ENCODE measurements at places on chromosomes 11 and 22. TPM values are rescaled to one million over a fixed set of nuclear protein-coding genes. Genes with fewer than 3 reads are reported as not detected.

The TCN2 gene
- total RNA-seq, result 73.6 TPM

The SELENOM gene
- total RNA-seq, result 10.4 TPM

The TEAD1 gene
- total RNA-seq, result 94.4 TPM

The UPB1 gene
- total RNA-seq, result not detected

The GALNT18 gene
- 10.9 TPM for total RNA-seq

GRCh38 chr11:59200423-59200746 is 12.3 kb downstream of the MPEG1 start:
- peaks cover 66% of the 10 kb centered on the region for H3K36me3 ChIP-seq
- H3K27me3 ChIP-seq, result no peaks in the 10 kb centered on the region
- H3K4me3 ChIP-seq, result no peak overlapping the region

DNA sequence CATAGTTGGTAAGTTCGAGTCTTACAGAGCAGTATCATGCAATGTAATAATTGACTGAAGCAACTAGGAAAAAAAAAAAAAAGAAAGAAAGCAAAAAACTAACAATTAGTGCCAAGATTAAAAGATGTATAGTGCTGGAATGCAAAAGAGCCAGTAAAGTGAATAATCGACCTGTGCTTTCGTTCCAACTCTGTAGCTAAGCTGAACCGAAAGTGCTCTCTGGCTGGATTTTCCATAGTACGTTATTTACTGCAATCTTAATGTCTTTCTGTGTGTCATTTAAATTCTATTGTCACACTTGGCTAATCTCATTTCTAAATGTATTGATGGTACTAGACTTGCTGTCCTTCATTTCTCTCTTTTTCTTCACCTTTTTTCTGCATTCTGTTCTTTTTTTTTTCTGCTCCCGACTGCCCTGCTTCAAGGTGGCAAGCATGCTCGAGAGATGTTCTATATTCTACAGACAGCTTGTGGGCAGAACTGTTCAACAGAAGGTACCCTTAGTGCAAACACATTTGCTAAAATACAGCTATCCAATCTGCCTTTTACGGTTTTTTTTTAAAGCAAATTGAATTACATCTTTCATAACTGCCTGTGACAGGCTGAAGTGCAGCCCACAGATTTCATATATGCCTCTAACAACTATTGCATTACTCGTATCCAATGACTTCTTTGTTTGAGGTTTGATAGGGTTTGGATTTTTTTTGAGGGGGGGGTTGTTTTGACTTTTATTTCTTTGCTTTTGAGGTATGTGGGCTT is 204.2 kb upstream of the MTNR1B start:
- DNase-seq, result no peak
- no peaks in the 10 kb centered on the region for H3K4me1 ChIP-seq
- H3K27ac ChIP-seq, result no peak overlapping the region
- H3K36me3 ChIP-seq, result no peaks in the 10 kb centered on the region
- no peak overlapping the region for H3K4me3 ChIP-seq

DNA sequence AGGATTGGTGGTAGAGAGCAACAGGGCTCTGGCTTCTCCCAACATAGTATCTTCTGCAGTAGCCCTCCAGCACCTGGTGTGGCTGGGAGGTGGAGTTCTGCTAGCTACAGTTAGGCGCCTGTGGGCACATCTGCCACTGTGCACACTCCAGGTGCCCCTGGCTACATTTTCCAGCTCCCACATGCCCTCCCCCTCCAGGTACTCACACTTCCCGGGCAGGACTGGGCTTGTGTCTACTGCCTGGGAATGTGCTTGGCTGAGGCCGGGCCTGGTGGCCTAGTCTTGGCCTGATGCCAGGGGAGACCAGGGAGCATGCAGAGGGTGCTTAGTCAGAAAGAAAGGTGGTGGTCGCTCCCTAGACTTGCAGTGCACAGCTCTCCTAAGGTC is 15.8 kb downstream of the PHLDB1 start:
- H3K27ac ChIP-seq, result peak overlapping the region; percentile 27
- H3K4me3 ChIP-seq, result no peak overlapping the region
- no peak for DNase-seq
- H3K36me3 ChIP-seq, result peaks cover 19% of the 10 kb centered on the region

DNA sequence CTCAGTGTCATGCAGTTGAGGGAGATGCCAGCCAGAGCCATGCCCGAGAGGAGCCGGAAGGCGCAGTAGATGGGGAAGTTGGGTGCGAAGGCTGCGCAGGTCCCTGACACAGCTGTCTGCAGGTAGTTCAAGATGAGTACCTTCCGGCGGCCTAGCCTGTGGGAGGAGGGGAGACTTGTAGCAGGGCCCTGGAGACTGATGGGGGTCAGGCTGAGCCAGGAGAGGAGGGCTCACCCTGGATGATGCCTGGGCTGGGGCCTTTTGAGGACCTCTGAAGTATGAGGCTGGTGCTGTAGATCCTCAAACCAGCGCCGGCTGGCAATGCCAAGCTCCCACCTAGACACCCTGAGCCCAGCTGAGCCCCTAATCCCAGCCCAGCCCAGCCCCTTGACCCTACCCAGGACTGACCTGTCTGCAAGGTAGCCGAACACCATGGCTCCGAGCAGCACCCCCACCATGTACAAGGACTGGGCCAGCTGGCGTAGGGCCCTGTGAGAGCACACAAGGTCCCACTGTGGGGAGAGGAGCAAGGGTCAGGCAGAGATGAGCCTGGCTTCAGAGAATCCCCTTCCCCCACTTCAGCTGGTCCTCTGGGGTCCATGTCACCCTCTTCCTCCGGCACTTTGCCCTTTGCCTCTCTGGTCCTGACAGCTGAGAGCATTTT is 1.1 kb downstream of the SLC22A6 start:
- DNase-seq, result no peak
- H3K4me3 ChIP-seq, result no peak overlapping the region
- H3K27me3 ChIP-seq, result no peaks in the 10 kb centered on the region
- no peaks in the 10 kb centered on the region for H3K36me3 ChIP-seq
- H3K4me1 ChIP-seq, result no peaks in the 10 kb centered on the region

DNA sequence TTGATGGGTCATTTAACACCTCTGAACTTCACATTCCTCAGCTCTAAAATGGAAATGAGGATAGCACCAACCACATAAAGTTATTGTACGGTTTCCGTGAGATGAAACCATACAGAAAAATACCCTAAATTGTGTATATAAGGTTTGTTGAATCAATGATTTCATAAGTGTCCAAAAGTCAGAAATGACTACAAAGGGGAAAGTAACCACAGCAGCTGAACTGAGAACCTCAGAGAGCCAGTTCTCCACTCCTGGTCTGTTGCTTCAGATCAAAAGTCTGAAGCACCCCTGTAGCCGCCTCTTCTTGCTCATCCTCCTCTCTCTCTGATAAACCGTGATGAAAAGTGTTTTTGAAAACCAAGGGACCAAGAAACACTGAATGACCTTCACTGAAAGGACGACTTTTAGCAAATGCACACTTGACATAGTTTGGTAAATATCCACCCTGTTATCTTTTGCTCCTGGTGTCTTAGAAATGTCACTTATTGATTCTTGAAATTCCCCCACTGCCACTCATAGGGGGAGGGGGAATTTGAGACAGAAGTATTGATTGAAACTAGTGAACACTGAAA is 194.5 kb downstream of the NAV2 start:
- no peak overlapping the region for H3K27ac ChIP-seq
- no peak for DNase-seq
- no peaks in the 10 kb centered on the region for H3K27me3 ChIP-seq
- H3K4me1 ChIP-seq, result no peaks in the 10 kb centered on the region

GRCh38 chr11:12017865-12018453 is 9.5 kb upstream of the DKK3 start:
- H3K27ac ChIP-seq, result no peak overlapping the region
- H3K4me1 ChIP-seq, result peaks cover 9% of the 10 kb centered on the region
- H3K36me3 ChIP-seq, result no peaks in the 10 kb centered on the region
- no peak overlapping the region for H3K4me3 ChIP-seq

DNA sequence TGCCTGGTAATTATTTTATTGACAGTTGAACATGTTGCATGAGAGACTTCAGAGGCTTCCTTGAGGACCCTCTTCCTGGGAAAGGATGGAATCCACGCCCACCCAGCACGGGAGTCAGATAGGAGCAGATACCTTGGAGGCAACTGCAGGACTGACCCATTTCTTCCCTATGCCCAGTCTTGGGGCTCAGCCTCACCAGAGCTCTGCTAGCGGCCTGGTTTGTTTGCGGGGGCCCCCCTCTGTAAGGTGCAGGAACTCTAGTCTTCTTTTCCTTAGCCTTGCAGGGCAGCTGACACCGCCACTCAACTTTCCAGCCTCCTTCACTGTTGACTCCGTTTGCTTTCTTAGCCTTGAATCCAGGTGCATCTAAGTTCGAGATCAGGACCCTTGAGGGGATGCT is 1032.8 kb downstream of the BRD1 start:
- no peak overlapping the region for H3K4me3 ChIP-seq
- DNase-seq, result no peak
- H3K36me3 ChIP-seq, result no peaks in the 10 kb centered on the region
- H3K4me1 ChIP-seq, result peaks cover 6% of the 10 kb centered on the region
- no peaks in the 10 kb centered on the region for H3K27me3 ChIP-seq

DNA sequence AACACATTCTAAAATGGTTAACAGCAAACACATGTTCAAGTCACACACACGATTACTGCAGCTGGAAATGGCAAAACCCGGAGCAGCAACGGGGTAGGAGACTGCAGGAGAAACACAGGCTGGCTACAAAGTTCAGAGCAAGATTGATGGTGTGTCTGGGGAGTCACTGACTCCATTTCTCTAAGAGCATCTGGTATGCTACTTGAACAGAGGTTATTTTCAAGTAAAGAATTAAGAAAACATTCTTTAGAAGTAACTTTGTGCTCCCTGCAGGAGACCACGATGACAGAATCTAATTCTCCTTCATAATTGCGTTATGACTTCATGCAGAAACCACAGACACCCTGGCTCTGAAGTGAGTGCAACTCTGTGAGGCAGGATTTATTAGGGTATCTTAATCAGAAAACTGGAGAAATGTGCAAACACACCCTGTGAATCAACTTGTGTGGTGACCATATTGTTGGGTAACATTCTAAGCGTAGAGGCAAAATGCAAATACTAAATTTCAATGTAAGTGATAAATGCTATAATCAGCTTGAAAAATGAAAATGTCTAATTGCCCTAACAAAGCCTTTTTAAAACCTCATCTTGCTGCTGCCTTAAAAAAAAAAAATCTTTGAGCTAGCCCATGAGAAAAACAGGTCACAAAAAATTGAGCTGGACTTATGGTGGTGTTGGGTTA is 303.0 kb downstream of the CADM1 start:
- no peaks in the 10 kb centered on the region for H3K4me1 ChIP-seq
- DNase-seq, result no peak
- H3K27me3 ChIP-seq, result no peaks in the 10 kb centered on the region

- DNase-seq, result no peak
- H3K36me3 ChIP-seq, result no peaks in the 10 kb centered on the region
- no peak overlapping the region for H3K27ac ChIP-seq
- H3K4me1 ChIP-seq, result peaks cover 3% of the 10 kb centered on the region
- H3K27me3 ChIP-seq, result peaks cover 5% of the 10 kb centered on the region
- H3K4me3 ChIP-seq, result no peak overlapping the region
These were observed 36.2 kb upstream of the HEPHL1 start for GRCh38 chr11:93984936-93985335.
